Endothelial cell (in vitro differentiated cells): ENCODE measurements at places on chromosomes 6 and 20.
A peak's percentile ranks its signal among the peaks of the same experiment; 100 is the strongest.

DNA sequence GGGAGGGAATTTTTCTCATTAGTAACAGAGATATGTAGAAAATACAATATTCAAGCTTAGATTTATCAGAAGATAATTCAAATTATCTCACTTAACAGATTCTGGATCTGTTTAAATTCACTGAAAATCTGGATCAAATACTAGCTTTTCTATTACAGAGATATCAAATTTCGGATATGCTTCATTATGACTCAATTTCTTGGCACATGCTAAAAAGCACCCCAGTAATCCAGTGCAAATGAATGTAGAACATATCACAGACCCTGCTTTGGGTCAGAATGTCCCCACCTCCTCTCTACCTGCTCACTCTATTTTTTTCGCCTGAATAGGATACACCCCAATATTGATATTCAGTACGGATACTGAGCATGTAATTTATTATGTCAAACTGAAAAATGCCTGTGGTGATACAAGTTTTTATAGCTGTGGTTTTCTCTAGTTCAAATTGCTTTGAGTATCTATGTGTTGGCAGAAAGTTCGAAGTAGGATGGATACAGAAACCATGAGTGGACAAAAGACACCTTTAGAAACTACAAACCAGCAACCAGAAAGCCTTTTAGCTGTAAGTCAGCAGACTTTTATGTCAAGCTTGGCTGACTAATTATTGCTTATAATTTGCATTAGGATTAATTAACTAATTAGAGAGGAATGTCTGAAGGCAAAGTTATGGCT, 290.0 kb downstream of the TFAP2B start:
- no peak for DNase-seq

- DNase-seq, result no peak
These were observed 444.2 kb downstream of the HTR1B start for GRCh38 chr6:77019081-77019480.

- peak; percentile 36 for DNase-seq
These were observed 100.9 kb upstream of the NFATC2 start for GRCh38 chr20:51643390-51643789.

GRCh38 chr6:33833599-33833998, 29.8 kb upstream of the MLN start:
- no peak for DNase-seq

GRCh38 chr6:168052291-168052891, 26.6 kb downstream of the FRMD1 start:
- DNase-seq, result no peak

- no peak for DNase-seq
These were observed 12.8 kb upstream of the MANBAL start for GRCh38 chr20:37276494-37277252.

DNA sequence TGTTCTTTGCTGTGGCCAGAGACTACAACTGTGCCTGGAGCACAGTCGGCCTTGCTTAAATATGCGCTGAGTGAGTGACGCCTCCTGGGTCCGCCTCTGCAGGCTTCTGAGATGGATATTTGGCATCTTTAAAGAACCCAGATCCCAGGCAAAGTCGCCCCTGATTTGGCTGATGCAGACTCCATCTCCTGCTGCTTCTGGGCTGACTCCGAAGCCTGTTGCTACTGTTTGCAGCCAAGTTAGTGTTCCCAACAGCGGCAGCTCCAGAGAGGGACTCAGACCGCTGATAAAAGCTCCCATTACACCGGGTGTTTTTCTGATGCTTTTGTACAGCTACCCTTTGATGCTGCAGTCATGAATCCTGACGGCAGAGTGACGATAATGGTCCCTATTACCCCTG, 83.0 kb upstream of the SULF2 start:
- no peak for DNase-seq

DNA sequence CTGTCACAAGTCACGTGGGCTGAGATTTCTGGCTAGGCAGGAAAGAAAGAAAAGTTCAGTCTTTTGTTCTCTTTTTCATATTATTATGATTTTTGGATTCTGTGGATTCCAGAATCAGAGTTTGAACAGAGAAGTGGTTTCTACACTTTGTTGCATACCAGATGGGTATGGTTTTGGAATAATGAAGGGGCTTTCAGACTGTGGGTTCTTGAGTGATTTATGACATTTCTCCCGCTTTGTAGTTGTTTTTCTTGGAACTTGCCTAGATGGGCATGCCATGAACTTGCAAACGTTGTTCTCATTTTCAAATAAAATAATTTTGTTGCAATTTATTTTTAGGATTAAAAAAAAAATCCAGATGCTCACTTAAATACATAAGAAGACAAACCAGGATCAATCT, 34.4 kb downstream of the CBFA2T2 start:
- no peak for DNase-seq

DNA sequence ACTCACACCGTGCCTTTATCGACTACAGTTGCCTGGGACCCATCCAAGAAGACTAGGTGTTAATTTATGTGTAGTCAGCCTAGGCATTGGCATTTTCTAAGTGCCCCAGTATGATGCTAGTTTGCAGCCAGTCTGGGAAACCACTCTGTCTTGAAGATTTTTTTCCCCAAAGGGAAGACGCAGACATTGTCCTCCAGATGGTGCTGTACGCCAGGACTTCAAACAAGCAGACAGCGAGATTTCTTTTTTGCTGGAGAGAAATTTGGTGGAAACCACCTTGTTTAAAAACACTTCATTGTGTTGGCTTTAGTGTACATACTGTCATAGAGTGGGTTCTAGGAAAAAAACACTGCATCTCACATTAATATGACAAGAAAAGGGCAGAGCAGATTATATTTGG, 30.0 kb downstream of the ALDH5A1 start:
- peak; percentile 35 for DNase-seq

DNA sequence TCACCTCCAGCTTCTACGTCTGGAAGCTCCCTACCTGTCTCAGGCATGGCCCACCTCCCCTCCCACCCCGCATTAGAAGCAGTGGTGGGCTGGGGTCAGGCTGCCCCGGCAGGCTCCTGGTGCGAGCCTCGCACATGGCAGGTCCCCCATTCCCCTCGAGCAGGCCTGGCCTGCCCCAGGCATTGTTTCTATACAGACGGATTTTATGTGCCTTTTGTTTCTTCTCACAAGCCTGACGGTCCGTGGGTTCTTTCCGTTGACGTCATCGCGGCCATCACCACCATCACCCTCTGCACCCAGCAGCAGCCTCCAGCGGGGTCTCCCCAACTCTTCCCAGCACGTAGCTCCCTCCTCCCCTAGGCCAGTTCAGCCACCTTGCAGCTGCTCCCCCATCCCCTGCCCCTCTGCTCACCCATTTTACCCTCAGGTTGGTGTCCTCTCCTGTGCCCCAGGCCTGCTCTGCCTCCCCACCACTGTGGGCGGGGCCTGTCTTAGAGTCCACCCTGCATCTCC, 4.6 kb downstream of the CST7 start:
- no peak for DNase-seq

- no peak for DNase-seq
These were observed 11.0 kb upstream of the ZNF337 start for GRCh38 chr20:25707695-25708094.

DNA sequence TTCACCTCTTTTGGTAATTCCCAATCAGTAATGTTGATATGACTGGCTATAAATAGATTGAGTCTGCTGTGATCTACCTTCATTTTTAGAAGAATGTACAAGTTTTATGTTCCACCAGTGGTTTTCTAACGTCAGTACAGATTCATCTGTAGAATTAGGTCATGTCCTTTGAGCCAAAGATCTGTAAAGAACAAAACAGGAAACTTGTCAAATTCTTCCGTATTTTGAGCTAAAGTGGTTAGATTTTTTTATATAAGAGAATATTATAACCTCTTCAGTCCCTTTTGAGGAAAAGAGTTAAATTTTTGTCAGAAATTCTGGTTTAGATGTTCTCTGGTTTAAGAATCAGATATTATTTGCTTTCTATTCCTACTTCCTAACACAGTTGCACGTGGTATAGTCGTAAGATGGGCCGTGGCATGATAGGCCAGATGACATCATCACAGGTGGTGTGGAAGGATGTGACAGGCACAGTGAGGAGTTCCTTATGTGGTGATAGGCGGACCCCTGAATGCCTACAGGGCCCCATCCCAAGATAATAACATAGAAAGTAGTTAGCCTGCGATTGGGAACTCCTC, 62.3 kb downstream of the SNX9 start:
- DNase-seq, result no peak

GRCh38 chr6:66985816-66986215, 1278.8 kb upstream of the EYS start:
- no peak for DNase-seq

- DNase-seq, result no peak
These were observed 1.1 kb downstream of the SAPCD1 start for GRCh38 chr6:31763619-31763940.

DNA sequence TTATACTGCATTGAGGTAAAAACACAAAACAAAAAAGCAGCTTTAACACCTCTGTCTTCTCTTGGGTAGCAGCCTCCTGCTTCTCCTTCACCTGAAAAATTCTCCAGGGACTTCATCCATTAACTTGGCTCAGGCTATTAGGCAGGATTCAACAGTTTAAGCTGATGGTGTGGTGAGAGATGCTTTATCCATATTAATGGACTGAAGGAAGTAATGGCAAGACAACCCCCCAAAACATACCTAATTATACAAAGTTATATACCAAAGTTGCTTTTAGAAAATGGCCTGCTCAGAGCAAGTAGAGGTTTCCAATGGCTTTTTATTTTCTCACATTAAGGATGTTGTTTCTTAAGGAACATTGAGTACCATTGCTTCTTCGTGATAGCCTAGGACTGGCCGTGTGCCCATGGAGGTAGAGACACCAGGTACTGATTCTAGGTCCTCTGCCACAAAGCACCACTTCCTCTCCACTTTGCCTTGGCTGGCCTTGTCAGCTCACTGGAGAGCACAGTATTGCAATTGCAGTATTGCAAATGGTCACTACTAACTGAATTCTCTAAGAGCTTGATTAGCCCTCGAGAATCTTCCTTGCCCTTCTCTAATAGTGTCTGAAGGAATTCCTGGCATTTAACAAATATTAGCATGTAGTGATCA, 7.3 kb downstream of the EDN1 start:
- DNase-seq, result no peak

DNA sequence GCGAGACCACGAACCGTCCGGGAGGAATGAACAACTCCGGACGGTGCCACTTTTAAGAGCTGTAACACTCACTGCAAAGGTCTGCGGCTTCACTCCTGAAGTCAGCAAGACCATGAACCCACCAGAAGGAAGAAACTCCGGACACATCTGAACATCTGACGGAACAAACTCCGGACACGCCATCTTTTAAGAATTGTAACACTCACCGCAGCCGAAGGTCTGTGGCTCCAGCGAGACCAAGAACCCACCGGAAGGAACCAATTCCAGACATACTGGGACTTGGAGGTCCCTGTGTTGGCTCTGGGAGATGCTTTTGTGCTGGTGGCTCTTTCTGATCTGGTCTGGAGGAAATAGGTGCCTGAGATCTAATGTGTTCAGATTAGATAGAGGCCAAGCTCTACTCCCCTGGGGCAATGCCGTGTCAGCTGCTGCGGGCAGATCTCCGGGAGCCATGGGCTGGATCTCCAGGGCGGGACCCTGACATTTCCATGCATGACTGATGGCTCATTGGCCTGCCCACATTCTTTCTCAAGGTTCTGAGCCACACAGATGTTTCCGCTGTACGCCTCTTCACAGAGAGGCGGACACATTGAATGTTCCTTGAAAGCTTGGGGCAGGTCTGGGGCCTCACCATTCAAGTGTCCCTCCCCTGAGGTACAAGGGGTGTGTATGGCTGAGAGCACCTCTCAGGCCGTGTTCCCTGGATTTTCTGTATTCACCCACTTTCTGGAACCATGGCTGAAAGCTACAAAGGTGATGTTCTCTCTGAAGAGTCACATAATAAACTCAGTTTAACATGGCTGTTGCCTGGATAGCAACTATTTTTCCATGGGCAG, 29.3 kb downstream of the GMPR start:
- no peak for DNase-seq

- no peak for DNase-seq
These were observed 7.2 kb upstream of the IL20RA start for GRCh38 chr6:137051790-137052472.

DNA sequence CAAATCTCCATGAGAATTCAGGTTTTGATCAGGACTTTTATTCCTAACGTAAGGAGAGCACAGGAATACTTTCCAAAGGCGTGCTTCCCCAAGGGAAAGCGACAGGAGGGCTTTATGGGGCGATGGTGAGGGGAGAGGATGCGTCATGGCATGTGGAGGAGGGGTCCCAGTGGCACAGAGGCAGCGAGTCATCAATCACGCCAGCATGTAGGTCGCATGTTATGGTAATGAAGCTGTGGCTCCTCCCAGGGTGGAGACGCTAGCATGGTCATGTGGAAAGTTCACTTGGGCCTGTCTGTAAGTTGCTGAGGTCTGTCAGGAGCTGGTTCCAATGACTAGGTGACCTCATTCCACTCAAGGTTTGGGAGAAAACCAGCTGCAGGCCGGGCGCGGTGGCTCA, 35.3 kb upstream of the PAX1 start:
- DNase-seq, result no peak

DNA sequence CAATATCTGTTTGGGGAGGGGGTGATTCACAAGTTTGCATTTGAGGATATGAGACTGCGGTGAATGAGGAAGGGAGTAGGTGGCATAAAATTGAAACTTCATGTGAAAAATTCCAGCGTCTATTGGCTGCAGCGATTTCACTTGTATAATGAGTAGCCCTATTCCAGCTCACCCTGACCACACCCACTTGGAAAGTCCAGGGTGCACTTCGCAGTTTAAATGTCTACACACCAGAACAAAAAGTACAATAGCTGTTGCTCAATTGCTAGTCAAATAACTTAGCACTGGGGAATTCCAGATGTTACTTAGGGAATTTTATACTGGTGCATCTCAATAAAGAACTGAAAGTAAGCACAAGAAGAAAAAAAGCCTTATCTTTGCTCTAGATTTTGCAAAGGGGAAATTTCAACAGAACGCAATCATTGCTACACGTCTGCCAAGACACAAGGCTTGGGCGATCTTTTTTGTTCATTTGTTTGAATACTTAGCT, 6.3 kb downstream of the TNFAIP3 start:
- no peak for DNase-seq

DNA sequence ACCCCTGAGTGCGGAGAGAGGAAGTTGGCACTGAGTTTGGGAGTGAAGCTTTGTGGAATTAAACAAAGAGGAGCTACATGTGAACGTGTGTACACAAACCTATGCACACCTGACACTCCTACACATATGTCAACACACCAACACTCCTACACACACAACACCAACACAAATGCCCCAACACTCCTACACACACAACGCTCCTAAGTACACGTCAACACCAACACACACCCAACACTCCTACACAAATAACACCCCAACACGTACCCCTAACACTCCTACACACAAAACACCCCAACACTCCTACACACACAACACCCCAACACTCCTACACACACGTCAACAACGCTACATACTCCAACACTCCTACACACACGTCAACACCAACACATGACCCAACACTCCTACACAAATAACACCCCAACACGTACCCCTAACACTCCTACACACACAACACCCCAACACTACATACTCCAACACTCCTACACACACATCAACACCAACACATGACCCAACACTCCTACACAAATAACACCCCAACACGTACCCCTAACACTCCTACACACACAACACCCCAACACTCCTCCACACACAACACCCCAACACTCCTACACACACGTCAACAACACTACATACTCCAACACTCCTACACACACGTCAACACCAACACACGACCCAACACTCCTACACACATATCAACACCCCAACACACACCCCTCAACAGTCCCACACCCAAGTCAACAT, 40.1 kb upstream of the ZBP1 start:
- no peak for DNase-seq
